IMR-90 (cell line): ENCODE measurements at places on chromosomes 4 and X. TPM values are rescaled to one million over a fixed set of nuclear protein-coding genes. Genes with fewer than 3 reads are reported as not detected.
A peak's percentile ranks its signal among the peaks of the same experiment; 100 is the strongest.

DRP2 gene
- 6.9 and 7.0 TPM in 2 replicates for total RNA-seq

DNA sequence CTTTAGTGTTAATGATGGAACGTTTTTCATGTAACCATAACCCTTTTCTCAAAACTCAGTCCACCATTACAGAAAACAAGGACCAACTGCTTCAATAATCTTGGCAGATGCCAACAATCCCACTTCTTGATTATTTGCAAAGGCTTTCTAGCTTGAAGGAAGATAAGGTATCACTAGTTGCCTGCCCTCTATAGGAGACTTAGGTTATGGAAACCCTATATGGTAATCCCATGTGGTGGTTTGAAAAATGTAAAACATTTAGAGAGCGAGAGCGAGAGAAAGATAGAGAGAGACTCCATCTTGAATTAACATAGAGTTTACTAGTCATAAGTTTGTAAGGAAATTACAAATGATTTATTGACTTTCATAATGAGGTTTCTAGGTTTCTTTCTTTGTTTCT is 1627.5 kb upstream of the TENM3 start:
- DNase-seq: no peak
- H3K27me3 ChIP-seq: no peaks in the 10 kb centered on the region
- no peaks in the 10 kb centered on the region for H3K36me3 ChIP-seq
- H3K27ac ChIP-seq: no peak overlapping the region
- no peak overlapping the region for H3K4me3 ChIP-seq

DNA sequence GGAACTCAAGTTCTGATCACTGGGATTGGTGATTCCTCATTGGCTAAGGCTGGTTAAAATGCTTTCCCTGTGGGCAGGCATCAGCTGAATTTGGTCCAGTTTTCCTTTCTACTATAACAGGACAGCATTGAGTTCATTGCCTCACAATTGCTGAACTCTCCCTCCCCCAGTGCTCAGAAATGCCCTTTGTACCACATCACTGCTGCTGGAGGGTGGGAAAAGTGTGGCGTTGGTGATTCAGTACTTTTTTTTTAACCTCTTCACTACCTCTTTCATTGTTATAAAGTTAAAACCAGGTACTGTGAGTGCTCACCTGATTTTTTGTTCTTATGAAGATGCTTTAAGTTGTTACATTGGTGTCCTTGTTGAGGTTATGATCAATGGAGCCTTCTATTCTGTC is 69.3 kb upstream of the IL2 start:
- no peak overlapping the region for H3K4me3 ChIP-seq
- no peaks in the 10 kb centered on the region for H3K36me3 ChIP-seq
- H3K4me1 ChIP-seq: no peaks in the 10 kb centered on the region
- DNase-seq: no peak
- no peak overlapping the region for H3K27ac ChIP-seq

- no peaks in the 10 kb centered on the region for H3K4me1 ChIP-seq
- H3K36me3 ChIP-seq: no peaks in the 10 kb centered on the region
- H3K27me3 ChIP-seq: no peaks in the 10 kb centered on the region
- H3K4me3 ChIP-seq: no peak overlapping the region
These were observed 1.5 kb upstream of the ENPEP start for GRCh38 chr4:110474481-110474880.

- no peak for DNase-seq
- no peaks in the 10 kb centered on the region for H3K4me1 ChIP-seq
- H3K27me3 ChIP-seq: no peaks in the 10 kb centered on the region
- no peak overlapping the region for H3K4me3 ChIP-seq
- H3K27ac ChIP-seq: no peak overlapping the region
These were observed 94.1 kb downstream of the RNF150 start for GRCh38 chr4:141039156-141039555.

- no peak overlapping the region for H3K27ac ChIP-seq
- H3K4me1 ChIP-seq: peaks cover 7% of the 10 kb centered on the region
- DNase-seq: no peak
- no peak overlapping the region for H3K4me3 ChIP-seq
These were observed 5.6 kb downstream of the KIAA0232 start for GRCh38 chr4:6788123-6788522.

MFAP3L gene
- 0.28 and 0.36 TPM in 2 replicates for total RNA-seq

- H3K4me1 ChIP-seq: no peaks in the 10 kb centered on the region
- no peaks in the 10 kb centered on the region for H3K36me3 ChIP-seq
- H3K4me3 ChIP-seq: peak overlapping the region; percentile 85
- DNase-seq: peak; percentile 64
- H3K27ac ChIP-seq: peak overlapping the region; percentile 84
These were observed 533 bp downstream of the IL15 start for GRCh38 chr4:141636771-141637460.

- H3K27ac ChIP-seq: no peak overlapping the region
- no peaks in the 10 kb centered on the region for H3K36me3 ChIP-seq
- peaks cover 41% of the 10 kb centered on the region for H3K27me3 ChIP-seq
- H3K4me3 ChIP-seq: no peak overlapping the region
- no peak for DNase-seq
- no peaks in the 10 kb centered on the region for H3K4me1 ChIP-seq
These were observed 2.0 kb downstream of the PARM1 start for GRCh38 chr4:74934888-74935287.

FAM53A gene
- total RNA-seq: 1.9 and 2.0 TPM in 2 replicates

- no peak overlapping the region for H3K4me3 ChIP-seq
- peak; percentile 66 for DNase-seq
- H3K36me3 ChIP-seq: no peaks in the 10 kb centered on the region
These were observed 9.7 kb upstream of the MAGEA4 start for GRCh38 chrX:151902813-151903591.

- H3K4me3 ChIP-seq: no peak overlapping the region
- H3K36me3 ChIP-seq: no peaks in the 10 kb centered on the region
- no peaks in the 10 kb centered on the region for H3K4me1 ChIP-seq
These were observed 755.1 kb upstream of the IGFBP7 start for GRCh38 chr4:57865264-57865663.

DNA sequence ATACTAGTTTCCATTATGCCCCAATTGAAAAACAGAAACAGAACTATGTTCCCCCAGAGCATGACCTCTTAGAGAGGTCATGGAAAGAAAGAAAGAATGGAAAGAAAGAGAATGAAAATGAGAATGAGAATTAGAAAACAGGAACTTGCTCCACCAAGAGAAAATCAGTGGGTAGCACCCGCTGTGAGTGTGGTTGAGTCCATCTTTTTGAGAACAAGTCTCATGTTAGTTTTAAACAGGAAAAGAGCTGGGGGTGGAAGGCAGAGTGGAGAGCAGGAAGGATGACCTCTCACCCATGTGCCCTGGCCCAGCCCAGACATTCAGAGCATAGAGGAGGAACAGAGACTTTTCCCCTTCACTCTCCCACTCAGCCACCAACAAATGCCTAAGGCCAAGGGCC is 4.9 kb downstream of the GSX2 start:
- DNase-seq: no peak
- H3K36me3 ChIP-seq: no peaks in the 10 kb centered on the region
- peaks cover 39% of the 10 kb centered on the region for H3K27me3 ChIP-seq
- H3K27ac ChIP-seq: no peak overlapping the region
- H3K4me1 ChIP-seq: no peaks in the 10 kb centered on the region
- H3K4me3 ChIP-seq: no peak overlapping the region

DNA sequence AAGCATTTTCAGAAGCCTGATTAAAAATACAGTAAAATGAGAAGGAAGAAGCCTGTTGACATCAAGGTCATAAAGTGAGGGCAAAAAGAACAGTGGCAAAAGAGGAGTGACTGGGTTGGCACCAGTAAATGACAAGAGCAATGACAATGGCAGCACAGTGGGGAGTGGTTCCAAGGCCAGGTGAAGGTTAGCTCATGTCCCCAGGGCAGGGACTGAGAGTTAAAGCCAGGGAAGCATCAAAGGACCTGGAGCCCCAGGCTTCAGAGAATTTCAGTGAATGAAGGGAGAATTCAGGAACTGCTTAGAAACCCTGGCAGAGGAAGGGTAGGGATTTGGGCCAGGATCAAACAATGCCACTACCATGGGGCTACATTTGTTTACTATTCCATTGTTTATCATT is 8.8 kb upstream of the PIGA start:
- peaks cover 2% of the 10 kb centered on the region; the same call in 1 of the 2 replicates for H3K4me1 ChIP-seq
- H3K4me3 ChIP-seq: no peak overlapping the region

- peak; percentile 25 for DNase-seq
- no peaks in the 10 kb centered on the region for H3K36me3 ChIP-seq
- no peak overlapping the region for H3K27ac ChIP-seq
These were observed 227.0 kb downstream of the DKK2 start for GRCh38 chr4:106809076-106809475.

HMGN5 gene
- 0.72 and 0.83 TPM in 2 replicates for total RNA-seq

GRCh38 chr4:183924362-183925044 is 19.4 kb downstream of the STOX2 start:
- H3K4me3 ChIP-seq: no peak overlapping the region
- no peaks in the 10 kb centered on the region; the same call in 1 of the 2 replicates for H3K4me1 ChIP-seq
- H3K27ac ChIP-seq: no peak overlapping the region
- no peak for DNase-seq
- no peaks in the 10 kb centered on the region; the same call in 1 of the 2 replicates for H3K27me3 ChIP-seq

- H3K4me3 ChIP-seq: no peak overlapping the region
- H3K27ac ChIP-seq: no peak overlapping the region
- no peaks in the 10 kb centered on the region for H3K27me3 ChIP-seq
- H3K36me3 ChIP-seq: no peaks in the 10 kb centered on the region
These were observed 193.2 kb downstream of the RAPGEF2 start for GRCh38 chr4:159296061-159296460.

TNMD gene
- total RNA-seq: not detected in 2 replicates

ARL9 gene
- 0.18 and 0.28 TPM in 2 replicates for total RNA-seq

- DNase-seq: no peak
- no peak overlapping the region for H3K27ac ChIP-seq
- peaks cover 7% of the 10 kb centered on the region; the same call in 1 of the 2 replicates for H3K36me3 ChIP-seq
- no peaks in the 10 kb centered on the region for H3K27me3 ChIP-seq
- no peaks in the 10 kb centered on the region for H3K4me1 ChIP-seq
These were observed 45.4 kb upstream of the STS start for GRCh38 chrX:7102119-7102518.

DNA sequence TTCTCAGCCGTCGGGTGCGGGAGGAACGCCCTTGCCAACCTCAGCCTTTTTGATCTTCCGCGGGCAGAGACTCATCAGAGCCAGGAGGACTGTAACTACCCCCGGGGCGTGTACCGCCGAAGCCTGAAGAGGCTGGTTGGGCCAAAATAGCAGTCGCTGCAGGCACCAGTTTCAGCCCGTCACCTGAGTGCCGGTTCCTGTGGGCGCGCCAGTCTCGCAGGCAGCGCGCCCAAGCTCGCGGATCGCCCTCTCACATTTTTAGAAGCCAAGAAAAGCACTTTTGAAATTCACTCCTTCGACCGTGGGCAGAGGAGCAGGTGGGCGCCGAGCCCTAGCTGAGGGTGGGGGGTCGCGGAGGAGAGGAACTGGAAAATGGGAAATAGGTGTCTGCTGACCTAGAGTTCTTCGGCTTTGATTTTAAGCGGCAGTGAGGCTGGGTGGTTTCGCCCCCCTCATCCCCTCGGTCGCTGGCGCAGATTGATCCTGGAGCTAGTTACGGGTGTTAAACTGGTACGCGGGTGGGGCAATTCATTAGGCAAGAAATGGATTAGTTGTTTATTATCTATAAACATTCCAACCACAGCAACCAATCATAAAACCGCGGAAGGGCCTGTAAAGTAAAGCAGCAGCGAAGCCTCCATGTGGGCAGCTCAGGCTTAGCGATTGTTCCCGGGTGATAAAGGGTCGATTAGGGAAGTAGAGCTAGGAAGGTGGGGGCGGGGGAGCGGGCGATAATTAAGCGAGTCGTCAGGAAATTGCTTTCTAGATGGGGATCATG is 69.2 kb downstream of the FBXO8 start:
- no peak for DNase-seq
- H3K4me3 ChIP-seq: no peak overlapping the region; the same call in 1 of the 2 replicates
- peaks cover 66% of the 10 kb centered on the region for H3K27me3 ChIP-seq
- no peaks in the 10 kb centered on the region for H3K36me3 ChIP-seq

DNA sequence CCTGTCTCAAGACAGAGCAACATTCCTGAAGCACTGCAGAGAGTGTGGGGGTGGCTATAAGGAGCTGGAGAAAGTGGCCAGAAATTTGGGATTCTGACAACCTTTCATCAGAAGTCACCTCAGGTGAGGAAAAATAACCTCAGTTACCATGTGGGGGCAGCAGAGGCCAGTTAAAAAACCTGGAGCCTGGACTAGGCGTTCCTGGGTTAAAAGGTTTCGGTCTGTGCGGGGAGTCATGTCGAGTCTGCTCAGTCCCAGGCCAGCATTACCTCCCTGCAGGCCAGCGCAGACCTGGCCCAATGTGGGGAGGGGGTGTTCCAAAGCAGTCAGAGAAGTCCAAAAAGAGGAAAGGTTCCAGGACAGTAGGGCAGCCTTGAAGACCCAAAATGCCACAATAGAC is 10.9 kb upstream of the NALF2 start:
- H3K36me3 ChIP-seq: no peaks in the 10 kb centered on the region
- DNase-seq: no peak
- H3K4me1 ChIP-seq: no peaks in the 10 kb centered on the region

- no peaks in the 10 kb centered on the region for H3K27me3 ChIP-seq
- no peaks in the 10 kb centered on the region for H3K4me1 ChIP-seq
- no peak for DNase-seq
- H3K36me3 ChIP-seq: no peaks in the 10 kb centered on the region
These were observed 204.7 kb upstream of the STK26 start for GRCh38 chrX:131818297-131818936.

DNA sequence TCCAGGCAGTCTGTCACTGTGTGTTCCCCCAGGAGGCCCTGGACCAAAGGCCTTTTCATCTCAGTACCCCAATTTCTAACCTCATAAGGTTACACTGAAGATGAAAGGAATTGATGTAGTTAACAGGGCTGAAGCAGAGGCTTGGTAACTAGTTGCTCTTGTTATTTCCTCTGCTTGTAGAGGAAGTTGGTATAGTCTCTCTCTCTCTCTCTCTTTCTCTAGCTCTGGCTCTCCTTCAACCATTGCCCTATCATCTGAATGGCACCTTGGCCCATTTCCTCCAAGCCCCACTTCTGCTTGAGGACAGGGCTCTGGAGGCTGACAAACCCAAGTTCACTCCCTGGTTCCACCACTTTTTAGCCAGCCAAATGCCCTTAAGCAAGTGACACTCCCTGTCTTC is 96.1 kb downstream of the MAMLD1 start:
- H3K36me3 ChIP-seq: no peaks in the 10 kb centered on the region; the same call in 1 of the 2 replicates
- no peak for DNase-seq
- H3K4me1 ChIP-seq: no peaks in the 10 kb centered on the region
- no peak overlapping the region for H3K27ac ChIP-seq
- no peaks in the 10 kb centered on the region for H3K27me3 ChIP-seq
- no peak overlapping the region for H3K4me3 ChIP-seq

UCP1 gene
- total RNA-seq: not detected in 2 replicates

DNA sequence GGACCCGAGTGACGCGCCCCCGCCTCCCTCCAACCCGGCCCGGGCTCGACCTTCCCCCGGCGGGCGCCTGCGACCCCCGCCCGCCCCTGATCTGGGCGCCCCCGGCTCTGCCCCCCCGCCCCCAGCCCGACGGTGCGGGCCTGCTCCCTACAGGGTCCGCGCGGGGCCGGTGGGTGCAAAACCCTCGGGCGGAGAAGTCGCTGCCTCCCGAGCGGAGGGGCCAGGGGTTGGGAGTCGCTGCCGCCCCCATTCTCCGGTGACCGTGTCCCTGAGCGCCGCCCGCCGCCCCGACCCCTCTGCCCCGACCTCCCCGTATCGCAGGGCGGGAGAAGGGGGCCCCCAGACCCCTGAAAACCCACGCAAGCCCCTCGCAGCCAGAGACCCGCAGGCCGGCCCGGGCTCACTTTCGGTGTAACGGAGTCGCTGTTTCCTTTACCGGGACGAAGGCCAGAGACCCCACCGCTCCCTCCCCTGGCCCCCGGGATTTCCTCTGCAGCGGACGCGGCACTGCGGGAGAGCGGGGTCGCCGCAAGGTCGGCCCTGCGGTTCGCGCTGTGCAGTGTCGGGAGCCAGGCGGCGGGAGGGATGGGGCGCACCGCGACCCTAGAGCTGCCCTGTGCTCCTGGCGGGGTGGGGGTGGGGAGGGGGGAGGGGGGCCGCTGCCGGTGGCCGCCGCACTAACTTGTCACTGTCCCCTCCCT is 729 bp upstream of the CPLX1 start:
- H3K36me3 ChIP-seq: no peaks in the 10 kb centered on the region
- peaks cover 76% of the 10 kb centered on the region for H3K27me3 ChIP-seq
- H3K4me3 ChIP-seq: no peak overlapping the region
- no peak overlapping the region for H3K27ac ChIP-seq
